Heart right ventricle (tissue), 16 donors: ENCODE measurements at places on chromosomes 1 and 21. TPM values are rescaled to one million over a fixed set of nuclear protein-coding genes. Genes with fewer than 3 reads are reported as not detected.

- DNase-seq = no peak
These were observed 7.3 kb upstream of the PIGV start for GRCh38 chr1:26780344-26780957.

- DNase-seq = peak; percentile 37
These were observed 2.5 kb upstream of the TRAPPC3 start for GRCh38 chr1:36151845-36152203.

DNA sequence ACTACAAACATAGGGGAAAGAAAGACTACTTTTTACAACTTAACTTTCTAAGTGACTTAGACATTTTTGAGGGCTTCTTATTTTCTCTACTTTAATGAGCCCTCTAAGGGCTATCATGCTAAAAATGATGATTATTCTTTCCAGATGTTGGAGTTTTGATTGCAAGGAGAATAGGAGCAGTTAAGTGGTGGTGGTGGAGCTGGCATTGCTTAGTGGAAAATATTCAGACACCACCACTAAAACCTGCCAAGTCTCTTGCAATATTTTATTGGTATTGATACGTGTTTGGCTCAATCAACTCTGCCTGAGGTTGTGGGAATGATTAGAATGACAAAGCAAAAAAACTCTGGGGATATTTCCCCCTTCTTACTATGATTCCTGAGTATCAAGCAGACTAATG lies 82.6 kb upstream of the PTGFR start:
- no peak for DNase-seq

Gene SH3BGRL3
- total RNA-seq = 21.4 TPM

Gene MANEAL
- total RNA-seq = 1.4 TPM
